ENCODE measurements at places on chromosomes 4 and X.

GRCh38 chrX:109890910-109891502 is 111.9 kb upstream of the TMEM164 start:
- peak; percentile 48 for DNase-seq

DNA sequence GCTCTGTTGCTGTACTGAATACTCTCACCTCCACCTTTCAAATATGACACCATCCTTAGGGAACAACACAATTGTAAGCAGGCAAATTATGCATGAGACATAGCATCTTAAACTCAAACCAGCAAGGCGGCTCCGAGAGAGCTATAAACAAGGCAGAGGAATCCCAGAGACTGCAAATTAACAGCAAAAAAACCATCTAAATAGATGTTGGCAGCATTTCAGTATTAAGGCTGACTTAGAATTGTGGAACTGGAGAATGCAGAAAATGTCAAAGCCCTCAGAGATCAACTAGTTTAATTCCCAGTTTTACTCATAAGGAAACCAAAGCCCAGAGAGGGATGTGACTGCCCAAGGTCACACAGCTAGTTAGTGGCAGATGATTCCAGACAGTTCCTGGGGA is 37.2 kb upstream of the SPANXC start:
- DNase-seq: no peak

DNA sequence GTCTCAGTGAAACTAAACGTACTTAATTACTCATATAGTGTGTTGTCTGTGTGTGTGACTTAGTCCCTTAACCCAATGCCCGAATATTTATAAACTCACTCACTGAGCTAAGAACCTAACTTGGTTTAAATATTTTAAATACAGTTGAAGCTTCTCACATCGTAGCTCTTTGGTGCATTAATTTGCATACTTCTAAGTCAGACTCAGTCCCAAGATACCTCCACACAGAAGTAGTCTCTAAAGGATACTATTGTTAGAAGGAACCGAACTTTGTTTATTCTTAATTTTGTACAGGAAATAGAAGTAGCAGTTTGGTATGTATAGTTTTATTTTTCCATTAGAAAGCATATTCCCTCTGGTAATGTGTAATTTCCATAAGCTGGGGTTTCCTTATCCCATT is 54.0 kb upstream of the NKAP start:
- no peak for DNase-seq

DNA sequence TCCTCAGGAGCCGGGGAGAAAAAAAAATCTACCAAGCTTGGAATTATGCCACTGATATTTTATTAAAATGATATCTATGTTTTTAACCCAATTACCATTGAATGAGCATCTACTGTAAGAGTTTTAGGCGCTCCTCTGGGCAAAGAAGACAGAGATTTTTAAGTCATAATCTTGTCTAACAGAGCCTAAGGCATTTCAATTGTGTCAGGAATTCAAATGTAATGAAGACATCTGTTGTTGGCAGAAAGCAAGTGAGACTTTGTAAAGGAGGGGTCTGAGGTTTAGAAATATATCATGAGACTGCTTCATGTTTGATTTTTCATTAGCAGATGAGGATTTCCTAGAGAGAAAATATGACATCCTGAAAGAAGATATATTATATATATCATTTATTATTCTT is 1158.1 kb downstream of the FSTL5 start:
- DNase-seq: no peak

- no peak for DNase-seq
Observed at GRCh38 chr4:153916273-153916755, 127.4 kb upstream of the SFRP2 start.

- DNase-seq: no peak
Observed at GRCh38 chr4:1479454-1479853, 73.2 kb upstream of the NKX1-1 start.

DNA sequence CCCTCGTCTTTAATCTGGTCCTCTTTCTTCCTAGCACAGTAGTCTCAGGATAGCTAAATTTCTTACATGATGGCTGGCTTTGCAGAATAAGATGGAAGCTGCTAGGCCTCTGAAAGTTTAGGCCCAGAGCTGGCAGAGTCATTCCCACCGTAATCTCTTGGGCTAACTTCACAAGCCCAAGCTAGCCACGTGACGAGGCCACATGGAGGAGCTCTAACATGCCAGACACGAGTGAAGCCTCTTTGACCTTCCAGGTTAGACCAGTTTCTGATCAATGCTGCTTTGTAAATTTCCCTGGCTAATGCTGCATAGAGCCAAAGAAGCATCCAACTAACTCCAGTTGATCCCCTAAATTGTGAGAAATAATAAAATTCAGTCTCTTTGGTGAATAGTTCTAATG is 9.5 kb upstream of the CENPE start:
- DNase-seq: no peak

GRCh38 chr4:123182289-123182688 is 214.3 kb upstream of the SPRY1 start:
- DNase-seq: no peak

DNA sequence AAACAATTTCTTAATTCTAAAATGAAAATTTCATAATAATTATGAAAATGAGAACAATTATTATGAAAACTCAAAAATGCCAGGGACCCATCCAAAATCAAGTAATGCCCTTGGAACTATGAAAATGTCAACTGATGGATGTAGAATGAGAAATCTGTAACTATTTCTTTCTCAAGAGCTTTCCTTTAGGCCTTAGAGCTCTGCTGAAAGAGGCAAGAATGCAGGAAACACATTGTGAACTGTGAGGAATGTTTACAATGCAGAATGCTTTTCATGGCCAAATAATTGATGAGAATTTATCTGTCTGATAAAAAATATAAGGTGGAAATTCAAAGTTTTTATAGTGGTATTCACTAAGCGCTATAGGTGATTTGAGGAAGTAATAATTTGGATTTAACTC is 207.1 kb upstream of the PCDH18 start:
- no peak for DNase-seq

DNA sequence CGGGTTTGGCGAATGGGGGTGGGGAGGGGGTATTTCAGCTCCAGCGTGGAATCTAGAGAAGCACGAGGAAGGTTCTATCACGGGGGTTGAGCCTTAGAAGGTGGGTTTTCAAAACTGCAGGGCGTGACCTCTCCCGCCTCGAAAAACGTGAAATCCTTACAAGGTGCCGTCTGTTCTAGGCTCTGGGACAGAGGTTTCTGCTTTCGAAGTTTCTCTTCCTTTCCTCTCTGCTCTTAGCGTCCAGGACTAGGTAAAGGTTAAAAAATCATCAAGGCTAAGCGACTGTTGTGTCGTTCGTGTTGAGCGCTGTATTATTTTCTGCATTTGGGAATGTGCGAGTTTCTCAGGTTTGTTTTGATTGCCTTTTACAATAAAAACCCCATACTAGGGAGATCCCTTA is 1.1 kb downstream of the FHL1 start:
- DNase-seq: no peak

GRCh38 chr4:146398896-146399445 is 122.8 kb downstream of the SLC10A7 start:
- DNase-seq: no peak

GRCh38 chrX:136336623-136337022 is 35.9 kb downstream of the ADGRG4 start:
- DNase-seq: no peak

DNA sequence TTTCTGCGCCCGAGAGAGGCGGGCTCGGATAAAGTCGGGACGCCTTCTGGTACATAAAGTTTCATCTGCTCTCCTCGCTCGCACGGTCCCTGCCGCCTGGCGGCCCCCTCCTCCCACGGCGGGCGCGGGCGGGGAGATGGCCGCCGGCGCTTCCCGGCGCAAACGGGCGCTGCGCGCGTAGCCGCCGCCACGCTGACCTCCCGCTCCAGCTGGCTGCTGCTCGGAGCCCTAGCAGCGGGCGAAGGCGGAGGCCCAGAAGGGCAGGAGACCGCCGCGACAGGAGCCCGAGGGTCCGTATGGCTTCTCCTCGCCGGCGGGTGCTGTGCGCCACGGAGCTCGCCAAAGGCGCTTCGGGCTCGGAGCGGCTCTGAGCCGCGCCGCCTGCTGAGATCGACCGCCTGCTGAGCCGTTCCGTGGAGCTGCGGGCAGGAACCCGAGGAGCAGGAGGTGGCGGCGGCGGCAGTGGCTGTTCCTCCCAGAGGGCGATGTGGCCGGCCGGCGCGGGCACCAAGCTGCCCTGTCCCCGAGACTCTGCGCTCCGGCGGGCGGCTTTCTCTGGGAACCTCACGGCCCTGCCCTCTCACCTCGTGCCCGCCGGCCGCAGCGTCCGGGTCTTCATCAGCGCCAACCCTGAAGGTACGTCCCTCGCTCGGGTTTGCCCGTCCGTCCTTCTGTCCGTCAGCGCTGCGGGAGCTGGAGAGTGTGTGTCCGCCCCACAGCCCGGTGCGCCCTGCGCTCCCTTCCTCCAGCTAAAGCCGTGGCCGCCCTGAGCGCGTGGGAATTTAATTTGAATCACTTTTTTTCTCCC is at the start of gene NWD2:
Gene NWD2, plus strand, starts transcription at position 161 of the 808 bp plus-strand sequence. Its CDS starts 325 bp downstream, at position 486.
- DNase-seq: no peak
